ENCODE measurements at places on chromosomes 5 and 9. TPM values are rescaled to one million over a fixed set of nuclear protein-coding genes. Genes with fewer than 3 reads are reported as not detected.

DNA sequence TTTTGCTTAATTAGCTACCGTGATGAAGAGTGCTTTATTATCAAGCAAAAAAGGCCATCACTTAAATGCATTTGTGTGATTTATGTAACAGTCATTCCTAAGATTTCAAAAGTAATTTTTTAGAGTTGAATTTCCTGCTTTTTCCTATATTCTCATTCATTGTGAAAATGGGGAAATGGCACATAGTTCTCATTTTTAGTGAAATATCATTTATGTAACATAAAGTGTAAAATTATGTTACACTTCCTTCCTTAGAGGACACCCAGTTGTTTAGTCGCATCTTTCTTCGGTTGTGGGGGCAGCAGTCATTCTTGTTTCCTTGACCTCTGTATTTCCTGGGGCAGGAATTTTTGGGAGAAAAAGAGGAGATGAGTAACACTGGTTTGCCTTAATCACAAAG is 142.8 kb downstream of the MAST4 start:
- no peaks in the 10 kb centered on the region for H3K27me3 ChIP-seq
- no peaks in the 10 kb centered on the region for H3K36me3 ChIP-seq
- DNase-seq: no peak
- H3K4me3 ChIP-seq: no peak overlapping the region

DNA sequence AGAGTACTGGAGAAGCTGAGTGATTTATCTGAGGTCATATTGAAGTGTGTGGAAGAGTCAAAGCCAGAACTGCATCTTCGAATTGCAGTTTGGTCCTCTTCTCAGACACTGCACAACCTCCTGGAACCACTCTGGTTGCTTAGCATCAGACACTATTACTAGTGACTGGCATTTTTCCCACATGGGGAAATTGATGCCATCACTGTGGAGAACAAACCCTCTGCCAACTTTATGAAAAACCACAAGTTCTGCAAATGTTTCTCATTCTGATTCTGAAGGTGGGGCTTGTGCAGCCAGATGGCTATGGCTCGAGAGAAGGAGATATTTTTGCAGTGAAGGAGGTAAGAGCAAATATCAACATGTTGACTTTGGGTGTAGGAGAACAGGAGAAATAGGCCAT is 67.2 kb downstream of the KCTD16 start:
- no peak overlapping the region for H3K27ac ChIP-seq
- DNase-seq: no peak
- H3K4me3 ChIP-seq: no peak overlapping the region
- H3K4me1 ChIP-seq: no peaks in the 10 kb centered on the region

DNA sequence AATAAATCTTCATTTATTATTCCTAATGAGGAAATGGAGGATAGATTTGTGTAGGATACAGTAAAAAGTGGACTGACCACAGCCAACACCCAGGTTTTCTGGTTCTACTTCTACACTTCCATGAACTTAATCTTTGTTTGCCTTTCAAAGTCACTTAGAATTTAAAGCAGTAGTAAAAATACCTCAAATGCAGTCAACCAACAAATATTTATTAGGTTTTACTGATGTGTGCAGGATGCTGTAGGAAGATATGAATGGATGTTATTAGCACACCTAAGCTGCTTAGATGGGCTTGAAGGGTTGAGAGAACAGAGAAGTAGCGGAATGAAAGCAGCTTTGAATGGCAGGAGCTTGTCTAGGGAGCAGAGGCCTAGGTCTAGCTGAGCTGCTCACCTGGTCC is 201.1 kb downstream of the PALM2AKAP2 start:
- H3K36me3 ChIP-seq: no peaks in the 10 kb centered on the region
- no peak overlapping the region for H3K4me3 ChIP-seq
- no peak for DNase-seq

DNA sequence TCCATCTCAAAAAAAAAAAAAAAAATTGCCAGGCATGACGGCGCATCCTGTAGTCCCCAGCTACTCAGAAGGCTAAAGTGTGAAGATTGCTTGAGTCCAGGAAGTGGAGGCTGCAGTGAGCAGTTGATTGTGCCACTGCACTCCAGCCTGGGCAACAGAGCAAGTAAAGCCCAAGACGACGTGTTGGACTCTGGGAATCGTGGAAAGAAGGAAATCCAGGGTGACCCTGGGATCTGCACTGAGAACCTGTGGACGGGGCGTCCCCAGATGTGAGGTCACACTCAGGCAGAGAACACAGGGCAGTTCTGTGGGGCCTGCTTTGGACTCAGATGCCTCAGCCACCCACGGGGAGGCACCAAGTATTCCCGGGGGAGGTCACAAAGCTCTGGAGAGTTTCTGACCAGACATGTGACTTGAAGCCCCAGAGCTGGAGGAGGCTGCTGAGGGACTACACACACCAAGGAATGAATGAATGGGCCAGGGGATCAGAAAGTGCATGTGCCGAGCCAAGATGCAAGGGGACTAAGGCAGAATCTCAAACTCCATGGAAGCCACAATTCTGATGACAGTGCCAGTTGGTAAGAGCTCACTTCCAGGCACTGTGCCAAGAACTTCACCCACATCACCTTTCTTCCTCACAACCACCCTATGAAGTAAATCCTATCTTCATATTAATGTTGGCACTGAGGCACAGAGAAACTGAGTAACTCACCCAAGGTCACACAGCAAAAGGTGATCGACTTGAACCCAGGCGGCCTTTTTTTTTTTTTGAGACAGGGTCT is 12.9 kb downstream of the DYNC2I2 start:
- no peak overlapping the region for H3K4me3 ChIP-seq

DNA sequence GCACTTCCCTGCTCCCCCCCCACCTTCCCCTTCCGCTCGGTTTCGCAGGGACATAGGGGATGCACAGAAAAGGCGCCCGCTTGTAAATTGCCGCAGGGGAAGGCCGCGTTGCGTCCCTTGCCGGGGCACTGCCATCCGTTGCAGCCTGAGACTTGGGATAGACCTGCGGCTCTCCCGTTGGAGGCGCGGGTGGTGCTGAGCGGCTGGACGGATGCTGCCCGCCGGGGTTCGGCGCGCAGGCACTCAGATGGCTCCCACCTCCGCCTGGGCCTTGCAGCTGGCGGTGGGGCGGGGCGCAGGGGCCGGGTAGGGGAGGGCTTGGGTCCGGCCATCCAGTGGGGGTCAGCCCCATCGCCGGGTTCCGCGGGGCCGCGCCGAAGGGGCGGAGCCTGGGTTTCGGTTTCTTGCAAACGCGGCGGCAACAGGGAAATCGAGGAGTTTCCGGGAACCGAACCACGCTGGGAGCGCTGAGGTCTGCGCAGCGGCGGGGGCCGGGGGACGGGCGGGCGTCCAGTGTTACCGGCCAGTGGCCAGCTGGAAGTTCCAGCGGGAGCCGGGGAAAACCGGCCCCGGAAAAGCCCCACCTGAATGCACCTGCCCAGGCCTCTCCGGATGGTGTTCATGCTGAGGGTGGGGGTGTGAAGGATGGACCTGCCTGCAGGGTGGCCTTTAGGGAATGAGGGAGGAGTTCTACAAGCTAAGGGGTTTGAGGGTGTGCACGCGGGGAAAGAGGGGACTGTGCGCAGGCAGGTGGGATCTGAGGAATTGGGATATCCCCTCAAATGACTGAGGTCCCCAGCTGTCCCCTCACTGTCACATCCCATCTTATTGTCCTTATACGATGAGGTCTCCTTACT is 6.3 kb upstream of the IRF1 start:
- H3K27ac ChIP-seq: peak overlapping the region; percentile 63
- no peaks in the 10 kb centered on the region for H3K27me3 ChIP-seq
- H3K36me3 ChIP-seq: no peaks in the 10 kb centered on the region
- H3K4me1 ChIP-seq: peaks cover 51% of the 10 kb centered on the region

DNA sequence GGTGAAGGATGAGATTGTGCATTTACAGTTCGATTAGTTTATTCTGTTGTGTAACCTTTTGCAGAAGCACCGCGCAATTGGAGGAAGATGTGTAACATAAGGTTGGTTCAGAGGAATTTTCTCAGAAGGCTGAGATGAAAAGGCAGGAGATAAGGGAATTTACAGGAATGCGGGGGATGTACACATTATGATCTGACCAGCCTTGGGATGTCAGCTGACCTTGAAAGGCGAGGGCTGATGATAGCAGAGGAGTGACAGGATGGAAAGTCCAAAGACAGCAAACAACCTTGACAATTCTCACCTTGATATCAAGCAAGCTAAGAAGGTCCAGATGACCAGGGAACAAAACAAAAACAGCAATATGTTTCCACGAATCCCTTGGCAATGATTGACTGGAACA is 88.8 kb downstream of the OTULIN start:
- DNase-seq: no peak
- no peaks in the 10 kb centered on the region for H3K36me3 ChIP-seq
- H3K27me3 ChIP-seq: no peaks in the 10 kb centered on the region
- H3K4me1 ChIP-seq: no peaks in the 10 kb centered on the region
- no peak overlapping the region for H3K27ac ChIP-seq

DNA sequence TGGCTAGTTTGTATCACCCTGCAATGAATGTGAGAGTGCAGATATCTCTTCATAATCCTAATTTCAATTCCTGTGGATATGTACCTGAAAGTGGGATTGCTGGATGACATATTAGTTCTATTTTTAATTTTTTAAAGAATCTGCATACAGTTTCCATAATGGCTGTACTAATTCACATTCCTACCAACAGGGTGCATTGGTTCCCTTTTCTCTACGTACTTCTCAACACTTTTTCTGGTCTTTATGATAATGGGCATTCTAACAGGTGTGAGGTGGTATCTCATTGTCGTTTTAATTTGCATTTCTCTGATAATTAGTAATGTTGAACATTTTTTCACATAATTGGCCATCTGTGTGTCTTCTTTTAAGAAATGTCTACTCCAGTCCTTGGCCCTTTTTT is 927.5 kb downstream of the DTWD2 start:
- no peak overlapping the region for H3K27ac ChIP-seq
- H3K27me3 ChIP-seq: no peaks in the 10 kb centered on the region
- no peaks in the 10 kb centered on the region for H3K36me3 ChIP-seq
- no peak for DNase-seq

The STPG3 gene
- not detected for total RNA-seq

DNA sequence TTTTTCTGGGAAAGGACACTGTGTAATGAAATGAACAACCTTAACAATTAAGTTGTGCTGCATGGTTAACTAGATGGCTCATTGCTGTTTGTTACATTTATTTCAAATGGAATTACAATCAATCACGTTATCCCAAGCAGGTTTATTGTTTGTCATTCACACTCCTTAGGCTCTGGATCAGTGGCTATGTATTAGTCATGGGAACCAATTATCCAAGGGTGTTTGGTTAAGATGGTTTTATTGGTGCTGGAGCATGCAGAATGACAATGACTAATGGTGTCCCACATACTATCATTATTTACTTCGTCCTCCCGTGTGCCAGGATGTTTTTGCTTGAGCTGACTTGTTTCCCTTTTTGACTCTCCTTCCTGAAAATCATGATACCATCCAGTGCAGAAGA is 10.6 kb upstream of the TRPC7 start:
- no peaks in the 10 kb centered on the region for H3K27me3 ChIP-seq
- DNase-seq: no peak
- no peak overlapping the region for H3K4me3 ChIP-seq
- no peak overlapping the region for H3K27ac ChIP-seq

The NUDCD2 gene
- 50.4 TPM for total RNA-seq

The TMOD1 gene
- 28.4 TPM for total RNA-seq

DNA sequence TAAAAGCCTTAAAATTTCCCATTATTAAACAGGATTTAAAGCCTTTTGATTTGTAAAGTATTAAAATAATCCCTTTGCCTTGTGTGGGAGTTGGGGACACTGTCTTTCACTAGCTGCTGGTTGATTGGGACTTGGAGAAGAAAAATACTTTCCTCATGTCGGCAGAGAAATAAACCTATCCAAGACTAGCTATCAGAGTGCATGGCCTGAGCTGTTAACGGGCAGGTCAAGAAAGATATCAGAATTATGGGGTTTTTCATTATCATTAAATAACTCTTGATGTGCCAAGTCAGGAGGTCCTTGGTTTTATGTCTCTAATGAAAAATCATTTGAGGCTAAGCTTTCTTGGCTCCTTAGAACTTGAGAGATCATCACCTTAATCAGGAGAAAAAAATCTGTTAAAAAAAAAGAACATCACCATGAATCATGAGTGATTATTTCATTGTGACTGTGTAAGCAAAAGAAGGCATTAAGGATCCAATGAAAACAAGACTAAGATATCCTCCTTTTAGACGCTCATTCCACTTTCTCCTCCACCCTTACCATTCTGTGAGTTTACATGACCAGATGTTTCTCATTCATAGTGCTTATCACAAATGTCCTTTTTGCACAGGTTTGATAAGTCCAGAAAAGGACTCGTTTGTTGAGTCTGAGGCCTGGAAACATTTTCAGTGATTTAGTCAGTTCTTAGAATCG is 140.4 kb upstream of the EGFLAM start:
- H3K36me3 ChIP-seq: no peaks in the 10 kb centered on the region
- H3K4me3 ChIP-seq: no peak overlapping the region
- no peak for DNase-seq
- no peaks in the 10 kb centered on the region for H3K4me1 ChIP-seq
- no peak overlapping the region for H3K27ac ChIP-seq
- no peaks in the 10 kb centered on the region for H3K27me3 ChIP-seq

DNA sequence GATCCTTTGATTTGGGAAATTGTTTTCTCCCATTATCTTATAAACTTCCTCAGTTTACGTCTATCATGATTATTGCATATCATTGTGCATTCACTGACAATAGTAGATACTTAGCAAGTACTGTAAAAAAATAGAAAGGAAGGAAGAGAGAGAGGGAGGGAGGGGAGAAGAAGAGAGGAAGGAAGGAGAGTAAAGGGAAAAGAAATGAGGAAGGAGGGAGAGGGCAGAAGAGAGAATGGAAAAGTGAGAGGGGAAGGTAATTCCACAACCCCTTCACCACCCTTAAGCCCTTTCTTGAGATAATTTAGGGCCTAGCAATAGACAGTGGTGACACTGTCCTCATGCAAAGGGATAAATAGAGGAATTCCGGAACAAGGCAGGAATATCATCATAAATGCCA is 64.4 kb downstream of the NFIB start:
- no peaks in the 10 kb centered on the region for H3K4me1 ChIP-seq
- no peaks in the 10 kb centered on the region for H3K36me3 ChIP-seq
- H3K27me3 ChIP-seq: no peaks in the 10 kb centered on the region
- DNase-seq: no peak
- no peak overlapping the region for H3K27ac ChIP-seq
- no peak overlapping the region for H3K4me3 ChIP-seq

- no peaks in the 10 kb centered on the region for H3K27me3 ChIP-seq
- H3K36me3 ChIP-seq: no peaks in the 10 kb centered on the region
- DNase-seq: peak; percentile 31
- peaks cover 4% of the 10 kb centered on the region for H3K4me1 ChIP-seq
- no peak overlapping the region for H3K4me3 ChIP-seq
- no peak overlapping the region for H3K27ac ChIP-seq
Observed at GRCh38 chr5:131825404-131826013, 28.7 kb upstream of the FNIP1 start.

DNA sequence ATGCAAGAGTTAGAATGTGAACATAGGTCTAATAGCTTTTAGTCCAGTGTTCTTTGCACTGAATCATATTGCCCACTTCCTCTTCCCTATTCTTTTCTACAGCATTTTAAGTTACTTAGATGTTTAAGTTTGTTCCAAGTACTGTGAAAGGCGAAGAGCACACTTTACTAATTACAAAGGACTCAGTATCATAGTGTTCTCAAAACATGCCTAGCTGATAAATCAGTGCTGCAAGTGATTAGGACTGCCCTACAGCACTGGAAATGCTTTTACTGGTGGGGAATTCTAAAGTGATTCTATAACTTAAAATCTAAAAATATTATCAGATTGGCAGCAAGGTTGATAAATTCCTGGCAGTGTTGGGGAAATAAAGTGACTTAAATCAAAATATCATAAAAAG is 177.9 kb upstream of the KCNN2 start:
- DNase-seq: no peak
- H3K36me3 ChIP-seq: no peaks in the 10 kb centered on the region
- no peak overlapping the region for H3K4me3 ChIP-seq
- H3K27ac ChIP-seq: no peak overlapping the region
- no peaks in the 10 kb centered on the region for H3K27me3 ChIP-seq
- H3K4me1 ChIP-seq: no peaks in the 10 kb centered on the region

- H3K4me1 ChIP-seq: peaks cover 37% of the 10 kb centered on the region
- peak; percentile 40 for DNase-seq
- H3K27ac ChIP-seq: no peak overlapping the region
Observed at GRCh38 chr5:141880961-141881801, 3.0 kb upstream of the PCDH1 start.

Measured in GM12878 (cell line).